ENCODE measurements at places on chromosomes 2 and 18.

- DNase-seq, result no peak
These were observed 86.1 kb downstream of the CACNB4 start for GRCh38 chr2:152012697-152013096.

DNA sequence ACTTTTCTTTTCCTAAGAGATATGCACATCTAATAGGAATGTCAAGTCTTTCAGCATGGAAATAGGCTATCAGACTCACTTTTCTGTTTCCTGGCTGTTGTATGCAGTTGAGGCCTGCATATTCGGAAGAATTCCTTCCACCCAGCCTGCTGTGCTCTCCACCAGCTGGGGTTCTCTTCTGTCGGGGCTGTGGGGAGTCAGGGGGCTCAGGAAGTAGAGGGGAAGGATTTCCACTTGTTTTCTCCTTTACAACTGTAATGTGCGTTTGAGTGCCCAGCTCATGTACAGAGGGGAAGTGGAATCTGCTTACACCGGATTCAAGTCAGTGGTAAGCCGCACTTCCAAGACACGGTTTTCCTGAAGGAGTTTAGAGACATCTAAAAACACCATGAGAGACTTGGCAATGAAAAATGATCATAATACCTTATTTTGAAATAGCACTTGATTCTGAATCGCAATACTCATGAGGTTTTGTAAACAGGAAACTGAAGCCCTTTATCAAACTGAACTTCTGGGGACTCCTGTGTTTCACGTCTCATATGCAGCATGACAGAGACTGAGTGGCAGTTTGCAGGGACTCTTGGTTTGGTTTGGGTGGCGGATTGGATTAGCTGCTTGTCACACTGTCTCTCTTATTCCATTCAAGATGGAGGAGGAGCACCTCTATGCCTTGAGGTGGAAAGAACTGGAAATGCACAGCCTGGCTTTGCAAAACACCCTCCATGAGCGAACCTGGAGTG, 90.4 kb downstream of the MTCL1 start:
- DNase-seq, result no peak

- DNase-seq, result no peak
These were observed 50.6 kb upstream of the NEMP2 start for GRCh38 chr2:190584980-190585661.

- DNase-seq, result no peak
These were observed 39.7 kb downstream of the CDC42EP3 start for GRCh38 chr2:37631698-37632097.

GRCh38 chr2:138475277-138475776, 26.2 kb upstream of the SPOPL start:
- DNase-seq, result no peak

- no peak for DNase-seq
These were observed 45.6 kb upstream of the ANKRD44 start for GRCh38 chr2:197356136-197356535.

DNA sequence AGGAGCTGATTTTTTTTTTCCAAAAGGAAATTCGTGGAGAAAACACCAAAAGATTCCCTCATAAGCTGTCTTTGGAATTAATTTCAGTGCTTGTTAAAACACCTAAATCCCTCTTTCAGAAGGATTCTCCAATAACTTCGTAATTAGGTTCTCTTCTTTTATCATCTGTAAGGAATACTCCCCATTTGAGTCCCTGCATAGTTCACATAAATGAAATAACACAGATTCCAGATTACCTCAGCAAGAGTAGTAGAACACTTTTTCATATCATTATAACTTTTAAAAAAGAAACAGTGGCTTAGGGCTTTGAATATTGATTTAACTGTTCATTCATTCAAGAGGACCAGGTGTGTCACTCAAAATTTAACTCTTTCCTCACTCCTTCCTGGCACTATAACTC, 55.5 kb downstream of the ARHGAP28 start:
- no peak for DNase-seq

- no peak for DNase-seq
These were observed 122.0 kb downstream of the ARHGAP28 start for GRCh38 chr18:6851480-6851879.

DNA sequence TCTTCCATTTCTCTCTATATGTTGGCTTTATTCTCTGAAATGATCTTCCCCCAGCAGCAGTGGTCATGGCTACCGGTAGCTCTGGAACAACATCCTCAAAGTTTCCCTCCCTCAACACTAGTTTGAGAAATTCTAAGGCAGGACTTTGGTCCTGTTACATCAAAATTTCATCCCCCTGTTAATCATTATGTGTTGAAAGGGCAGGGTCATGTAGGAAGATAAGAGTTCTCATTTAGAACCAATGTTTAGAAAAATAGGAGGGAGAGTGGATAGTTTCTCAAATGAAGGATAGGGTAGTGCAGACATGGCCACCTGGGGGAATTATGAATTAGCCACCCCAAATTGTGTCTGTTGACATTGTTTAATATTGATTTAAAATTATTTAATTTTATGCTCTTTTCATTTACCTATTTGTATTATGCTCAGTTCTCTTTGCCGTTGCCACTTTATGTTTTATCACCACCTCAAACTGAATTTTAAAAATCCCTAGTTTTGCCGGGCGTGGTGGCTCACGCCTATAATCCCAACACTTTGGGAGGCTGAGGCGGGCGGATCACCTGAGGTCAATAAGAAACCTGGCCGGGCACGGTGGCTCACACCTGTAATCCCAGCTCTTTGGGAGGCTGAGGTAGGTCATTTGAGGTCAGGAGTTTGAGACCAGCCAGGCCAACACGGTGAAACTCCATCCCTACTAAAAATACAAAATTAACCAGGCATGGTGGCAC, 22.3 kb downstream of the EML4 start:
- DNase-seq, result no peak

DNA sequence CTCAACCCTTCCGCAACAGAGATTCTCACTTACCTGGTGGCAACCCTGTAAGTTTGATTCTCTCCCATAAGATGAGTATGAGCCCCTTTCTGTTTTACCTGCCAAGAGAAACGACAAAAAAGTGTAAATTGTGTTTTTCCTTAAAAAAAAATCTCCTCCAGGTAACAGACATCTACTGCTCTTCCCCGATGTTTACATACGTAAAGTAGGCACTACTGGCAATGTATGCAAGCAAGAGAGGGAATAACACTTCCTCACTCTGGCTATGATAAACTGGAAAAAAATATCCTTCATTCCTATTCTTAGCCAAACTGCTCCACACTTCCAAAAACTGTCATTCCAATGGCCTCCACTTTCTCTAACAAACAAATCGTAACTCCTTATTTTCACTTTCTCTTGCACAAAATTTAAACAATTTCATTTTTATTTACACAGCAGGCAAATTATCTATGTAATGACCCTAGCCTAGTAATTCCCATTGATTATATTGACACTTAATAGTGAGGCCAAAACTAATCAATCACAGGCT, 184.5 kb downstream of the TCF4 start:
- no peak for DNase-seq

GRCh38 chr2:98037666-98038336, 42.1 kb upstream of the TMEM131 start:
- DNase-seq, result no peak

GRCh38 chr2:197141702-197142473, 168.7 kb downstream of the ANKRD44 start:
- no peak for DNase-seq

- no peak for DNase-seq
These were observed 205.7 kb downstream of the DSEL start for GRCh38 chr18:67310826-67311225.

GRCh38 chr18:58605027-58606020, 23.6 kb downstream of the ALPK2 start:
- DNase-seq, result no peak

DNA sequence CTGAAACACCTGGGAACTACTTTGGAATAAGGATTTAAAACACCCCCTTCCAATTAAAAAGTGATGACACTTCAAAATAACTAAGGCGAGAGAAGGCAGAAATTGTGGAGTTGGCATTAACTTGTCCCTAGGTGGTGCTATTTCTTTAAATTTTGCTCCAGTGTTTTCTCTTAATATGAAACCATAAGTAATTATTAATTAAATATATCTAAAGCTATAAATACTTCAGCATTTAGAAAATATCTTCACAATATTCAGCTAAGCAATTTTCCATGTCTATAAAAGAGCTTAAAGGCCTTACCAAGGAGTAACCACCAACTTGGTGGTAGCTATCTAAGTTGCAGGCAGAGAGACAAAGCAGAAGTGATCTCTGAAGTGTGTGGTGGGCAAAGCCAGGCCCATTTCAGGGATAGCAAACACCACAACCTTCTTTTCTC, 186.8 kb upstream of the PGAP1 start:
- no peak for DNase-seq

GRCh38 chr18:58947136-58947732, 82.6 kb downstream of the ZNF532 start:
- DNase-seq, result no peak

DNA sequence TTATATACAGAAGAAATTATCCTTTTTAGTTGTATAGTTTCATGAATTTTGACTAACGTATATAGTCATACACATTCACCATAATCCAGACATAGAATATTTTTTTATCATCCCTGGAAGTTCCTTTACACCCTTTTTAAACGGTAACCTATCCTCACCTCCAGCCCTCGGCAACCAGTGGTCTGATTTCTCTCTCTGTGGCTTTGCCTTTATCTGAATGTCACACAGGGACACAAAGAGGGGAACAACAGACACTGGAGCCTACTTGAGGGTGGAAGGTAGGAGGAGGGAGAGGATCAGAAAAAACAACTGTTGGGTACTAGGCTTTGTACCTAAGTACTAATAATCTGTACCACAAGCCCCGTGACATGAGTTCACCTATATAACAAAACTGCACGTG, 191.9 kb downstream of the MC4R start:
- no peak for DNase-seq

DNA sequence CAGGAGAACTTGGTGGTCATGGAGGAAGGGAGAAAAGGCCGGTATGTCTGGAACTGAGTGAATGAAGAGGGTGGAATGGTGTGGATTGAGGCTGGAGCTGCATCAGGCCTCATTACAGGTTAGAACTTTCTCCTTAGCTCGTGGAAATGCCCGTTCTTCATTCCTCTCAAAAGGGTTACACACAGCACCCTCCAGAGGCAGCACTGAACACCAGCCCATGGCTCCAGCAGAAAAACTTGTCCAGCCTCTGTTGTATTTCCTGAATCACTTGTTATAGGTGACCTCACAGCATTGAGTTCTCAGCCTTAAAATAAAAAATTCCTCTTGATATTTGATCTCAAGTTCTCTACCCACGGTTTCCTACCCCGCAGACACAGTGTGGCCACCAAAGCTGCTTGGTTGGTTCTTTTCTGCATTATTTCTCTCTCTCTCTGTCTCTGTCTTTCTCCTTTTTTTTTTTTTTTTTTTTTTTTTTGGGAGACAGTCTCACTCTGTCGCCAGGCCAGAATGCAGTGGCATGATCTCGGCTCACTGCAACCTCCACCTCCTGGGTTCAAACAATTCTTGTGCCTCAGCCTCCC, 89.6 kb downstream of the ITGB1BP1 start:
- peak; percentile 77 for DNase-seq

- DNase-seq, result no peak
These were observed 141.4 kb downstream of the SPP2 start for GRCh38 chr2:234191819-234192407.

- DNase-seq, result no peak
These were observed 232.0 kb downstream of the AGAP1 start for GRCh38 chr2:235725841-235726240.
